ENCODE measurements at places on chromosomes 6 and 20.

DNA sequence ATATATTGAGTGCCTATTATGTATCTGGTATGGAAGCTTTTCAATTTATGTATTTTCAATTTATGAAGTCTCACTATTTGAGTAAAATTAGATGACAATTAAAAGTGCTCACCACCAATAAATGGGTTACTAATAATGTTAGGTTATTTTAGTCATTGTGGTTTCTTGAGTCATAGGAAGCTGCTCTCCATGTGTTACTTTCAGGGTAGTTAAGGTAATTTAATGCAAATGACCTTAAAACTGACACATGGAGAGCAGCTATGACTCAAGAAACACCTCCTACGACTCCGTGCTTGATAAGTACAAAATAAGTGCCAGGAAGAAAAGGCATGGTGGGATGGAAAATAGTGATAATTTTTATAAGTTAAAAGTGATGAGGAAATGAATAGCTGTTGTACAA lies 16.5 kb upstream of the TINAG start:
- no peak for DNase-seq

DNA sequence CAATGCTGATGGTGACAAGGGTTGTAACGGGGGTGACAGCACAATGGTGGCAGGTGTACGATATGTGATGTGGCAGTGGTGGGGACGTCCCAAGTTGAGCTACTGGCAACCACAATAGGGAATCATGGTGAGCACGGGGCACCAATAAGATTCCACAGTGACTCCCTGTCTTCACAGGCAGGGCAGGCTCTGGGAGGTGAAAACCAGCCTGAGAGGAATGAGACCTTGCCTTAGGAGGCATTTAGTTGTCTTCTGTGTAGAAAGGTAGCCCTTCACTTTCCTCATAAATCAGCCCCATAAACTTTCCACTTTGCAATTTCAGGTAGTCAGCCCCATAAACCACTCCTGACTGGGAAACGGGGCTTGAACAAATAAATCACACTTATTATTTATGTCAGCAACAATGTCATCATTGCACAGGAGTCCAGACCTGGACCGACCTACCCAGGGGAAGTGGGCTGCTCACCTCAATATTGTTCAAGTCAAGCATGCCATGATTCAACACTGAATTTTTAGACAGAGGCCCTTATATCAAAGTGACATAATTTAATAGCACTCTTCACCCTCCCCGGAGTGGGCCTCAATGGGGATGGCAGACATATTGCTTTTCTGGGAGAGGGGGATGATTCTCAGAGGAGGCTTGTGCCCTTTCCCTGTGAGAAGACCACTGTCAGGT lies 150.8 kb downstream of the CDC5L start:
- no peak for DNase-seq

GRCh38 chr20:45052698-45053429 lies 48.1 kb downstream of the KCNS1 start:
- DNase-seq: peak; percentile 54

- no peak for DNase-seq
Measured at GRCh38 chr20:35772563-35773058, 796 bp downstream of the PHF20 start.

GRCh38 chr6:150198532-150198931 lies 55.7 kb downstream of the PPP1R14C start:
- no peak for DNase-seq

DNA sequence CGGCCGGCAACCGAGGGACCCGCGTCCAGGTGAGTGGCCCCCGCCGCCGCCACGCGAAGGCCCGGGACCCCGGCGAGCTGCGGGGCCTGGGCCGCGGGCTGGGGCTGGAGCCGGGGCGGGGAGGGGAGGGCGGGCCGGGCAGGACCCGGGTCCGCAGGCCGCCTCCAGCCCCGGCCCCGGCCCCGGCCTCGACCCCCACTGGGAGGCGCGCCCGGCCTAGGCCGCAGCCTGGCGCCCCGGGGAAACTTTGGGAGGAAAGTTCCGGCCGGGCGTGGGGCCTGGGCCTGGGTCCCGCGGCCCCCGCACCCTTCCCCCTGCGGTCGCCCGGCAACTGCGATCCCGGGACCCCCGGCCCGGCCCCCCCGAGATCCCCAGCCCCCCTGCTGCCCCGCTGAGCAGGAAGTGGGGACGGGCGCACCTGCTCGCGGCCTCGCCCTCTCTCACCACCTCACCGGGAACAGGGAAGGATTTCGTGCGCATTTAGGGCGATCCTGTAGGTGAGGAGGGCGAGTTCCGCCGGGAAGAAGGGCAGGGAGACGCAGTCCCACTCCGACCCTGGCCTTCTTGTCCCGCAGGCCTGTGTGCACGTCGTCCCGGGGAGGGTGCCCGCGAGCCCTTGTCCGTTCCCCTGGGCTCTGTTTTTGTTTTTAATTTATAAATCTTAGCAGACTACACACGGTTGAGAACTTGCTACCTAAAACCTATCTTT lies 402 bp downstream of the OSBPL2 start:
- DNase-seq: no peak

DNA sequence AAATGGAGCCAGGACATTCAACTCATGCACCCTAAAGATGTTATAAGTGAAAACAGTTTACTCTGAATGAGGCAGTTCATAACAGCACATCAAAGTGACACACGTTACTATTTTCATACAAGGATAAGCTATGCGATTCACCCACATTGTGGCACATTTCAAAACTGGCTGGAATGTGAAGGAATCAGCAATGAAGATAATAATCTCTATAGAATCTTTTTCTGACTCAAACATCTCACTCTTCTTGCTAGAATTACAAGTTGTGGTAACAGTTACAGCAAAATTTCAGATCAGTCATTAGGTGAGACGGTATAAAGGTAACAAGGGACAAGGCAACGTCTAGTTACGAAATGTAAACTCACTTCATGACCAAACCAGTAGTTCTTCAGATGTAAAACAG lies 17.5 kb downstream of the TMEM244 start:
- no peak for DNase-seq

DNA sequence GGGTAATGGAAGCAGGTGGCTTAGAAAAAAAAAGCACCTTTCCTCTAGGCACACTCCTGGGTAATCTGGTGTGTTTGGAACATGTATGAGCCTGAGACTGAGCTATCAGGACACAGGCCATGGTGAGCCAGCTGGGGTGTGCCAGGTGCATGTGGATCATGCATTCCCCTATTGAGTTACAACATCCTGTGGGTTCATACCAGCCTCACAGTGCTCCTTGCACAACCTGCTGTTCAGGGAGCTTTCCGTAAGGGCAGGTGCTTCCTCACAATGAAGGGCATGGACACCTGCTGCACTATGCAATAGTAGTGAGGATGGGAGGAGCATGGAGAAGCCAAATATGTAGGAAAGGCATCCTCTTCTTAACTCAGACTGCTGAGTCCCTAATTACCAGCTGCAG lies 197.2 kb upstream of the SUPT3H start:
- no peak for DNase-seq

- no peak for DNase-seq
Measured at GRCh38 chr6:11139051-11139960, 27.8 kb upstream of the ERVFRD-1 start.

DNA sequence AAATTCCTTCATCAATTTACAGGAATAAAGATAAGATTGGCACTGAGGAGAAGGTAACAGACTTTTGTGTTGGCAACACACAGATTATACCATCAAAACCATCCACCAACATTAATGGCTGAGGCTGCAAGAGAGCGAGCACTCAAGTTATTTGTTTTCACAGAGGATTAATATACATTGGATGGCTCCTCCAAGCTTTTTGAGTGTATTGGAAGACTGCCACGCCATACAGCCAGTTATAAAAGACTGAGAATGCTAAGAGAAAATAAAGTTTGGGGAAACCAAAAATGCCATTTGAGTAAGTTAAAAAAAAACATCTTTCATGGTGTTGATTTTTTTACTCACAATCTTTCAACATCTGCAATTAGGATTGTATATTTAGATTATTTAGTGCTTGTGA lies 973.8 kb upstream of the SLC35B3 start:
- no peak for DNase-seq

GRCh38 chr6:85867595-85867994 lies 224.9 kb upstream of the SYNCRIP start:
- DNase-seq: no peak

- no peak for DNase-seq
Measured at GRCh38 chr6:136723780-136724179, 68.5 kb downstream of the MAP3K5 start.

DNA sequence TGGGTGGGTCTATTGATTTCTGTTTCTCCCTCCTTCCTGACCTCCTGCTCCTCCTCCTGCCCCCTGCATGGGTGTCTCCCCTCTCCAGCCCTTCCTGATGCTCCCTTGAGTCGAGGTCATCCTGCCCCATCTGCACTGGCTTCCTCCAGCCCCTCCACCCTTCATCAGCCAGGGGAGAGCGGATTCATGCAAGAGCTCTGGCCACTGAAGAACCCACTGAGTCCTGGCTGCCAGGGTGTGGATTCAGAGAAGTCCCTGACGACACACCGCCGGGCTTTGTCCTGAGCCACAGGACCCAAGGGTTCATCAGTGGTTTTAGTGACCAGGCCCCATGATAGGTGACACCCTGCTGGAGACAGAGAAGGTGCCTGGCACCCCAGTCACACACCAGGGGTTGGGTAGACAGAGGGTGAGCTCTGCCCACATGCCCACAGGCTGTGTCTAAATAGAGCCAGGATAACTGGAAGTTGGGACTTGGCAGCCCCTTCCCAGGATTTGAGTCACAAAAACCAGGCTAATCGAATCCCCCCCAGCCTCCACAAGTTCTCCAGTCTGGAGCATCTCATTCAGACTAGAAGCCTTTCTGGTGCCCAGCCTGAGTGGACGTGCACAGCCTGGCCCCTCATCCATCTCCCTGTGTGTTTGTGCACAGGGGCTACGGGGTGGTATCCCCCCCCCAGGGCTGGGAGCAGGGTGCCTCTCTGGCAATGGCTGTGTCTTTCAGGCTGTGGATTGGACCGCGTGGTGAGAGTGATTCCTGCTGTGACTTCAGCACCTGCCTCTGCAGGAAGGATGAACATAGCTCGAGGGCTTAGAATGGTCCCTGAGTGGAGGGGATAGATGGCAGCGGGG lies 1.2 kb downstream of the GFRA4 start:
- DNase-seq: no peak

DNA sequence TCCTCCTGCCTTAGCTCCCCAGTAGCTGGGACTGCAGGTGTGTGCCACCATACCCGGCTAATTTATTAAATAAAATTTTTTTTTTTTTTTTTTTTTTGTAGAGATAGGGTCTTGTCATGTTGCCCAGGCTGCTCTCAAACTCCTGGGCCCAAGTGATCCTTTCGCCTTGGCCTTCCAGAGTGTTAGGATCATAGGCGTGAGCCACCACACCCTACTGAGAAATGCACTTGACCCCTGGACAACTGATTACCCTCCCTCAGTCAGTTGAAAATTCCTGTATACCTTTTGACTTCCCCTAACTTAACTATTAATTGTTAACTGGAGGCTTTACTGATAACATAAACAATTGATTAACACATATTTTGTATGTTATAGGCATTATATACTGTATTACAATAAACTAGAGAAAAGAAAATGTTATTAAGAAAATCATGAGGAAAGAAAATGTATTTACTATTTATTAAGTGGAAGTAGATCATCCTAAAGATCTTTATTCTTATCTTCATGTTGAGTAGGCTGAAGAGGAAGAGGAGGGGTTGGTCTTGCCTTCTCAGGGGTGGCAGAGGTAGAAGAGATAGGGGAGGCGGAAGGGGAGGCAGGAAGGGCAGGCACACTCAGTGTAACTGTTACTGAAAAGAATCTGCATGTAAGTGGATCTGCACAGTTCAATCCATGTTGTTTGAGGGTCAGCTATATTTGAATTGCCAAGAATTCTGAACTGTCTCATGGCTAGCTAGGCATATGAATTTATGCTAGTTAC lies 104.3 kb downstream of the FARS2 start:
- DNase-seq: no peak

DNA sequence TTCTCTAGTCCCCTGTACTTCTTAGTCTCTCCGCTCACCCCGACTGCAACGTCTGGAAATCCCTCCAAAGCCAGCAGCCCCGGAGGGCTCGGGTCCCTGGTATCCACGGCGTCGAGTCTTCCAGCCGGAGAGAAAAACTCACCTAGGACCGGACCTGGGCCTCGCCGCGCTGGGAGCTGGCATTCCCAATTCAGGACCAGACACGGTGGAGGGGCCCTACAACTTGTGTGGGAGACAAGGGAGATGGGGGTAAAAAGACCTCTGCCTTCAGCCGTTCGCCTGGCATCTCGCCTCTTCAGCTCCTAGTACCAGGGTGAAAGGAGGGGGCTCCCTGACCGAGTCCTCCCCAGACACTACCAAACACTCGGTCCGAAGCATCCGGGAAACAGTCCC lies 64.3 kb downstream of the GPX5 start:
- DNase-seq: no peak

DNA sequence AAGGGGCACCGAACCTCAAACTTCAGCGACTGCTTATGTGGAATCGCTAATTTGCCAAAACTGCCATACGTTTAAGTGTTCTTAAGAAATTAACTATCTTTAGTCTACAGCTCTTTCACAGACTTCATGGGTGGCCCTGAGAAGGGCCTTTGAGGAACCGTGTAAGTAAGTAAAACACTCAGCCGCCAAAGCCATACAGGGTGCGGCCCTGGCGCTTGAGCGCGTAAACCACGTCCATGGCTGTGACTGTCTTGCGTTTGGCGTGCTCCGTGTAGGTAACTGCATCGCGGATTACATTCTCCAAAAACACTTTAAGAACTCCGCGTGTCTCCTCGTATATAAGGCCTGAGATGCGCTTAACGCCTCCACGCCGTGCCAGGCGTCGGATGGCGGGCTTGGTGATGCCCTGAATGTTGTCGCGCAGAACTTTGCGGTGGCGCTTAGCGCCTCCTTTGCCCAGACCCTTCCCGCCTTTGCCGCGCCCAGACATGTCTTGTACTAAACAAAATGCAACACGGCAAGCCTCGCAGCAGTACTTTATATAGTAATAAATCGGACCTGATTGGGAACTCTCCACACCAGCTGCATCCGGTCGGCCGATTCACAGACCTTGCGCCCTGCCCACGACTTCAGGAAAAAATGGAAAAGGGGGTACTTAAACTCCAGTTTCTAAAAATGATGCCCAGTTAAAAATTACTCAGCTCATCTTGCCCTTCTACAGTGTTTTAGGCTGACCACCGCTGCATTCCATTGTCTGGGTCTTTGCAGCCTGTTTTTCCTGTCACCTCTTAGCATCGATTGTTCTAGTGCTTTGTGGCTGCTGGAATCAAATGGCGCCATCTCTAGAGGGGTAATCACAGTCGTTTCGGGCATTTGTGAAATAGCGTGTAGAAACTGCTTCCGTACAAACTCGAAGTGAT lies 38.9 kb downstream of the OR2B2 start:
- no peak for DNase-seq

GRCh38 chr20:61513124-61514017 lies 261.3 kb downstream of the CDH4 start:
- DNase-seq: no peak

- DNase-seq: no peak
Measured at GRCh38 chr6:21749754-21750153, 156.2 kb downstream of the SOX4 start.

DNA sequence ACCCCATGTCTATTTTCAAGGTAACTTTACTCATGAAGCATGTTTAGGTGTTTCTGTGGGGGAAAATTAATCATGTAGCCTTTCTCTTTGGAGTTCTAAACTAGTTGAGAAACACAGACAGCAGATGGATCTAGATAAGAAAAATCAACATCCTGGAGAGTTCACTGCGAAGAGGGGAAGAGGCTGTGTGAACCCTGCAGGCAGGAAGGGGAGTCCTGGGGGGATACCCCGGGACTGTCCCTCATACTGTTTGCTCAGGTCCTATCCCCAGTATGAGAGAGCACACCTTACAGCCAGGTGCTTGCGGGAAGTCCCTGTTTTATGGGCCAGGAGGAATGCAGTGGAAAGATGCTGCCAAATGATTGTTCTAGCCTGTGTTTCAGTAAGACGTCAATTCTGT lies 32.7 kb downstream of the CHMP4B start:
- DNase-seq: no peak

All from GM04504 (cell line).